Foreskin keratinocyte (primary cell): ENCODE measurements at places on chromosomes 1 and 21. TPM values are rescaled to one million over a fixed set of nuclear protein-coding genes. Genes with fewer than 3 reads are reported as not detected.

Gene OLIG2
- not detected in 2 replicates for total RNA-seq

Gene FBXO2
- total RNA-seq: 30.9 and 35.0 TPM in 2 replicates

Gene GFI1
- 0.07 and 0.10 TPM in 2 replicates for total RNA-seq

Gene KCNC4
- total RNA-seq: 1.8 and 1.9 TPM in 2 replicates

DNA sequence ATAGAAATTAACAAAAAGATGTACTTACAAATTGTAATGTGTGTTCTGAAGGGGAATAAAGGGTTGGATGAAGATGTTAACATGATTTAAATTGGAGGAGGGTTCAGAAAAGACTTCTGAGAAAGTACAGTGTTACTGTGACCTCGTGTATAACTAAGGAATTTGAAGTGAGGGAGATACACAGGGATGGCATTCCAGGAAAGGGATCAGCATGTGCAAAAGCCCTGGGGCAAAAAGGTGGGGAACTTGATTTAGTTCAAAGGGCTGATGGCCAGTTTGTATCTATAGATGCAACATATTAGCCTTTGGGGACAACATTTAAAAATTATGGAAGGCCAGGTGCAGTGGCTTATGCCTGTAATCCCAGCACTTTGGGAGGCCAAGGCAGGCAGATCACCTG lies 33.3 kb upstream of the DEGS1 start:
- no peak for DNase-seq

GRCh38 chr1:172820475-172821158 lies 161.7 kb downstream of the FASLG start:
- DNase-seq: no peak

DNA sequence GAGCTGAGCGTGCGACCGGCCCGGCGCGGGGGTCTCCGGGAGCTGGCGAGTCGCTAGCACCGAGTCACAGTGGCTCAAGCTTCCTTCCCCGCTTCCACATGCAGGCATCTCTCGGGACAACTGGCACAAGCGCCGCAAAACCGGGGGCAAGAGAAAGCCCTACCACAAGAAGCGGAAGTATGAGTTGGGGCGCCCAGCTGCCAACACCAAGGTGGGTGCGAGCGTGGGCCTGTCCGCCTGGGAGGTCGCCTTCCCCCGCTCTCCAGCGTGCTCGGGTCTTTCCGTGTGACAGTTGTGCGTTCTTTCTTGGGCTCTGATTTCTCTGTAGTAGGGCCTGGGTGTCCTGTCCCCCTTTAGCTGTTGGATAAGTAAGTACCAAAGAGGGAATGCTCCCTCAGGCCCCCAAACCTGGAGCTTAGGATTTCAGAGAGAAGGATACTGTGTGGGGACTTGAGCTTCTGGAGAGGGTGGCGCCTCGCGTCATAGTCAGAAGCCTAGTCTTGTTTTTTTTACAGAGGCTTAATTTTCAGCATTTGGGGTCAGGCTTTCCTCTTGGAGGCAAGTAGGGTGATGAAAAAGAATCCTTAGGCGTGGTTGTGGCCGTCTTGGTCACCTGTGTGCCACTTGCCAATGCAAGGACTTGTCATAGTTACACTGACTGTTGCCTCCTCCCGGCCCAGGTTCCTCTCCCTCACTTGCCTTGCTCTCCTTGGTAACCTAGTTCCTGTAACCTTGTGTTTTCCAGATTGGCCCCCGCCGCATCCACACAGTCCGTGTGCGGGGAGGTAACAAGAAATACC lies 790 bp downstream of the RPS8 start:
- DNase-seq: no peak

DNA sequence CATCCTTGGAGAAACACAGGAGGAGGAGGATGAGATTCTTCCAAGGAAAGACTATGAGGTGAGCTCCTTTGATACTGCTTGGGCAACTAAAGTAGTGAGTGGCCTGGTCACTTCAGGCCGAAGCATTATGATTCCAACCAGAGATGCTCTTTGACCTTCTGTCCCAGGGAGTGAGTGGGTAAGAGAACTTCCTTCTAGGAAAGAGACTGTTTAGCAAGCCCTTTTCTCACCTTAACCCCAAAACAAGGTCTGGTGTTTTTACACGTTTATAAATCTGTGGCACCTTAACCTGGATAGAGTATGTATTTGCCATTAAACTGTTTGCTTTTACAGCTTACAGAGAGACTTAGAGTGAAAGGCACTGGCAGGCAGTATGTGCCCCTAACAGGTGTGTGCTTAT lies 1.1 kb downstream of the CLCN6 start:
- DNase-seq: no peak

DNA sequence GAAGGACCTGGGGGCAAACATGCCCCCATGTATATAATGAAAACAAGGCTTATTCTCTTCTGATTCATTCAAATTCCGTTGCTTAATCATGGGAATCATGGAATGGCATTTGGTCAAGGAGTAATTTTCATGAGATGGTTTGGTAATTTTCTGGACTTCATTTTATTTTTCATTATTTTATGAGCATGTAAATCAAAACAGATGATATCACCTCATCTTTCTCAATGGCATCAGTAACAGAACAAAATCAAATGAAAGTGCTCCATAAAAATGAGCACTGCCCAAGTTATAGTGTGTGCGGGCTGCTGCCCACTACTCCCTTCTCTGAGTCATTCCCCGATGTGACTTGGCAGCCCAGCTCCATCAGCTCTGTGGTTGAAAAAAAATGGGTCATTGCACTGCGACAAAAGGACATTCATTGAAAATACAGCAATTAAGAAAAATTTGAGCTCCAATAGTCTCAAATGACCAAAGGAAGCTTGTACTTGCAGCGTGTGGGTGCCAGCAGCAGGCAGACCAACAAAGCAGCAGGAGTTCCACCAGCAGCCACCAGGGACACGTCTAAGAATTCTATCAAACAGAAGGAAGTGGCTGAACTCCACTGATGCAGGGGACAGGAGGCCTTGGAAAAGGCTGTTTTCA lies 84.3 kb upstream of the VAV3 start:
- DNase-seq: no peak

DNA sequence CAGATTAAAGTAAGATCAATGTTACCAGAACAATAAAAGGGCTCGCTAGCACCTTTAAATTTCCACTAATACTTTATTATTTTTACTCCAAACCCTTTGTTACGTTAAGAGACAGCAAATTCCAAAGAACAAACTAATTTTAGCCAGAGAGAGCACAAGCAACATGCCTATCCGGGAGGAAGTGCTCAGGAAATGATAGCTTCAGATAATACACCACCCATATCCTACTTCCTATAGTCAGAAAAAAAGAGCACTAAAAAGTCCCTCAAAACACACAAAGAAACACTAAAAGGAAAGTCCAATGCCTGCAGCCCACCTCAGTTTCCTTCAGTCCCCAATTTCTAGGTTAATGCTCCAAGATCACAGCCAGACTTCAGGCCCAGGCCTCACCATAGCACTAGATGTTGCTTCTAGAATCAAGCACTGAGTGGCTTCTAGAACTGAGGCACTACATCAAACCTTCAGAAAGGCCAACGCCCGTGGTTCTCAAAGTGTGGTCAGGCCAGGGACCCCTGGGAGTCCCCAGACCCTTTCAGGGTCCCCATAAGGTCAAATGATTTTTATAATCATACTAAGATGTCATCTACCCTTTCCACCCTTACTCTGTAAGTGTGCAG lies 142.6 kb downstream of the PSMG1 start:
- no peak for DNase-seq

- no peak for DNase-seq
These were observed 272.9 kb upstream of the CSF3R start for GRCh38 chr1:36755303-36756230.

DNA sequence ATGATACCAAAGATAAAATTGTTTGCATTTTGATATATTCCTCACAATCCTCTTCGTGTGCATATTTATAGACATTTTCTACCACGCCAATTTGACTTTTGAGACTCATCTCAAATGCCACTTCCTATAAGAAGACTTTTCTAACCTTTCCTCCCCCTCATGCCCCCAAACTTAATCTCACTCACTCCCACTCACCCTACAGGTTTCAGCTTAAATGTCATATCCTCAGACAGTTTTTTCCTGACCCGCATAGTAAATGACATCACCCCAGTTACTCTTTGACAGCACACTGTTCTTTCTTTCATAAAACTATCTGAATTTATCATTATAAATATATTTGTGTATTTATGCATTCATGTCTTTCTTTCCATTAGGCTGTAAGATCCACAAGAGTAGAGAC lies 29.6 kb upstream of the RGS8 start:
- DNase-seq: no peak
